Panc1 (cell line): ENCODE measurements at places on chromosomes 7 and 10. TPM values are rescaled to one million over a fixed set of nuclear protein-coding genes. Genes with fewer than 3 reads are reported as not detected.

The PIP gene
- total RNA-seq = not detected

The ATOH7 gene
- total RNA-seq = 0.28 TPM

The PLPP4 gene
- 0.18 TPM for total RNA-seq

The ACBD7 gene
- 1.8 TPM for total RNA-seq

The TRIM73 gene
- 4.1 TPM for total RNA-seq

The POP7 gene
- 52.3 TPM for total RNA-seq

The RAPGEF5 gene
- total RNA-seq = 1.4 TPM

The PNLIP gene
- total RNA-seq = 1.5 TPM

GRCh38 chr7:74617180-74617744 is 40.3 kb upstream of the GTF2I start:
- peaks cover 23% of the 10 kb centered on the region for H3K4me1 ChIP-seq
- no peak overlapping the region for H3K4me3 ChIP-seq
- no peaks in the 10 kb centered on the region for H3K27me3 ChIP-seq

- H3K4me3 ChIP-seq = no peak overlapping the region
- H3K4me1 ChIP-seq = no peaks in the 10 kb centered on the region
- no peak overlapping the region for H3K27ac ChIP-seq
- no peaks in the 10 kb centered on the region for H3K27me3 ChIP-seq
Measured at GRCh38 chr7:152328234-152328633, 107.6 kb downstream of the KMT2C start.

DNA sequence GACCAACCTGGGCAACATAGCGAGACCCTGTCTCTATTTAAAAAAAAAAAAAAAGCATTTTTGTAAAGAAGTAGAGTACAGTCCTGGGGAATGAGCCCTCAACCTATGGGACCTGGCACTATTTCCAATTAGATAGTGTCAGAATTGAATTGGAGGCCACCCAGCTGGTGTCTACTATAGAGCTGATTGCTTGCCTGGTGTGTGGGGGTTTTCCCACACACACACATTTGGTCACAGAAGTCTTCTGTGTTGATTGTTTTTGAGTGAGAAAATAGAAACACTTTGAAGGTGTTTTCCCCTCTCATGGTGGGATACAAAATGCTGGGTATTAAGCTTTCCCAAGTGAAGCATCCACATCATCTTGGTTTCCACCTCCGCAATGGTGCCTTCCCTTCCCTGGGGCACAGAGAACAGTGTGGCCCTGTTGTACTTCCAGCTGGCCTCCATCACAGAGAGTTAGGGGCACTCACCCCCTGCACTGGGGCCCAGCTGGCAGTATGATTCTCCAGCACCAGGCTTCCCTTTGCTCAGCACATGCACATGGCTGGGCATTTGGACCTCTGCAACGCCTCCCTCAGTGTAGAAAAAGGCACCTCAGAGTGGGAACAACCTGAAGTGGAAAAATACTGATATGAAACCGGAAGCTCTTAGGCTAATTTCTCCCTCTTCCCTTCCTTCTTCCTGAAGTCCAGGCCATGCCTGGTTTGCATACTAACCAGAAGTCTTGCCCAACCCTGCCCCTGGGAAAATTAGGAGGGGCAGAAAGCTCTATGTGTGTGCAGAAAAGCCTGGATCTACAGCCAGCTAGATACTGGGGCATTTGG is 10.7 kb upstream of the NFKB2 start:
- H3K4me3 ChIP-seq = no peak overlapping the region
- H3K27ac ChIP-seq = no peak overlapping the region
- no peak for DNase-seq

DNA sequence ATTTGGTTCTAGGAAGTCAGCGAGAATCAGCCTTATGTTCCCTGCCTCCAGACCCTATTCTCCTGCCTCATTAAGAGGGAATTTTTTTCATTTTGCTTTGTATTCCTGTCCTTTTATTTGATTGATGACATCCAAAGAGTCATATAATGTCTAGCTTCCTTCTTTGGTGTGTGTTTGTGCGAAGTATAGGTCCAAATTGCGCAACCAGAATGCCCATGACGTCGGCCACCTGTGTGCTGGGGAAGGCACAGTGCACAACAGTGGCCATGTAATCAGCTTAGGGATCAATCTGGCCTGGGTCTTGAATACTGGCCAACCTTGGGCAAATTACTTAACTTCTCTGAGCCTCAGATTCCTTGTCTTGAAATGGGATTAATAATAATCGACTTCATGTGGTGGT is 206.2 kb downstream of the VTI1A start:
- H3K27ac ChIP-seq = no peak overlapping the region
- H3K4me1 ChIP-seq = no peaks in the 10 kb centered on the region; the same call in 1 of the 2 replicates
- H3K27me3 ChIP-seq = no peaks in the 10 kb centered on the region
- H3K4me3 ChIP-seq = no peak overlapping the region
- no peaks in the 10 kb centered on the region for H3K36me3 ChIP-seq

DNA sequence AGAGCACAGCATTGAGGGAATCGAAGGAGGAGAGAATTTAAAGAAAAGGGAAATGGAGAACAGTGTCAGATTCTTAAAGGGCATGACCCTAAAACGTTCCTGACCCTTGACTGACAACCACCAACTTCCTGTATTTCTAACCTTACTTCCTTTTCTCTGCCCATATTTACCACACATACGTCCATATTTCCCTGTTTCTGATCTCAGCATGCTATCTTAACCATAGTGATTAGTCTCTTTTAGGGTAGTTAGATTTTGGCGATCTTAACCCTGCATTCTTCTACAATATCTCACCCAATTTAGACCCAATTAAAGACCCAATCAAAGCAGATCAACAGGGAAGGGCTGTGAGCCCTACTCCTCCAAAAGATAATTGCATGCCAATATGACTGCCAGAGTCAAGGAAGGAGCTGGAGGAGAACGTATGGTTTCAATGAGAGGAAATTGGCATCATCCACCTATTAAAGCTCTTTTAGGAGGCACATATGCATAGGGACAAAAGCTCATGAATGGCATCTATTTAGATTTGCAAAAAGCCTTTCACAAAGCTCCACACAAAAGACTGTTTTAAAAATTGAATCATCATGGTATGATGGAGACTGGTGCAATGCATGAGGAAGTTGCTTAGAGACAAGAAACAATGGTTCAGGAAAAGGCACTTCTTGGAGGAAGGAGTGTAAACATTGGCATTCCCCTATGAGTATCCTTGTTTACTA is 49.0 kb upstream of the ARHGAP12 start:
- no peaks in the 10 kb centered on the region for H3K27me3 ChIP-seq
- H3K4me1 ChIP-seq = no peaks in the 10 kb centered on the region
- H3K27ac ChIP-seq = no peak overlapping the region

DNA sequence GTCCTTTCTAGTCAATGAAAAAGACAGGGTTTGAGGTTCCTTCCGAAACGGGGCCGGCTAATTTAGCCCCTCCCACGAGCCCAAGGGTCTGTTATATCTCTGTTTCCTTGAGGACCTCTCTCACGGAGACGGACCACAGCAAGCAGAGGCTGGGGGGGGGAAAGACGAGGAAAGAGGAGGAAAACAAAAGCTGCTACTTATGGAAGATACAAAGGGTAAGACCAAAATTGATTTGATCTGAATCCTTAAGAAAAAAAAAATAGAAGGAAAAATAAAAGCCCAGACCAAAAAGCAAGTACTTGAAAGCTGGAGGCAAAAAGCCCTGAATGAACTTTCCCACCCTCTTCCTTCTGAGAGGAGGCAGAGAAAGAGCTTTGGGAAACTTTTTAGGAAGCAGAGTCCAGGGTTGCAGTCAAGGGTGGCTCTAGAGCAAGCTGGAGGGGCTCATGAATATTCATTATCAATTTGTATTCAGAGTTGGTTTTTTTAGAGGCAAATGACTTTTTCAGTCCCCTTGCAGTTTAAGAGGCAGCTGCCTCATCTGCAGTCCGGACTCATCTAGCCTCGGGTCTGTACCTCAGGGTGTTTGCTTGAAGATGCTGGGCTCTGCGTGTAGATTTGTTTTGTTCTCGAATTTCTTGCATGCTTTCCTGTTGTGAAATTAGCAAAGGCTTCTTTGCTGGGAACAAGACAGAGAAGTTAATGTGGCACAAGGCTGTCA is at the start of gene ENTPD1:
Gene ENTPD1 (plus strand): TSS at position 123 of the 721 bp plus-strand sequence. CDS start 77 bp downstream, at position 200.
- no peak for DNase-seq
- H3K4me1 ChIP-seq = no peaks in the 10 kb centered on the region
- peak within 1 kb of the TSS; percentile 27; the same call in 1 of the 2 replicates for H3K4me3 ChIP-seq
- H3K27me3 ChIP-seq = peaks cover 12% of the 10 kb centered on the region
- H3K36me3 ChIP-seq = no peaks in the 10 kb centered on the region

DNA sequence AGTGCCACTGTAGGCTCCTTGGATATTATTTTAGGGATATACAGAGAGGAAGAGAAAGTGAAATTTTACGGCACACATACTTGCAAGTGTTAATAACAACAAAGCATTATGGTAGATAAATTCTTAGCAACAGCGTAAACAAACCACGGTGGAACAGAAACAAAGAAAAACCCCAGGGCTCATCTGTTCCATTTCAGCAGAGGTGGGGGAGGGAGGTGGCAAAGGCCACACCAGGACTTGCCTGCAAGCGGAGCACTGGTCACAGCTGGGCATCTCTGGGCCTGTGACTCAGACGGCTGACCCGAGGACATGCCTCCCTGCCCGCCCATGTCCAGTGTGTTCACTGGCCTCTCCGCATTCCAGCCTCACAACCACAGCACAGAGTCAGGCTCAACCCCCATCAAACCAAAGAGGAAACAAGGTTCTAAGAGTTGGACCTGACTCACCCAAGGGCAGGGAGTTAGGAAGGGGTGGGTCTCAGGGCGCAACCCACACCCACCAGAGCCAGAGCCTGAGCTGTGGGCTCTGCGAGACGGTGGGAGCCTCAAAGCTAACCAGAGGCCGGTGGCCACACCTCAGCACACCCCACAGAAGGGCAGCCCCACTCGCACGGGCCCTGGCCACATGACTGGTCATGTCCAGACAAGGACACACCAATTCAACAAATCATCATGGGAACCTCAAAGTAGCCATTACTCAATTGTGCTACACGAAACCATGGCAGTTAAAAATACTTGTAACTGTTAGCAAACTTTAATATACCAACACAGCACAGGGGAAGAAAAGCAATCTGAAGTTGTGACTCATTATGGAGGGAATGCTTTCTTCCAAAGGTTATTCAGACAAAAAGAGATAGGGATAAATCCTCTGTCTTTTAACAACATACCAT is 10.7 kb downstream of the ESYT2 start:
- H3K4me1 ChIP-seq = peaks cover 80% of the 10 kb centered on the region
- H3K4me3 ChIP-seq = peak overlapping the region; percentile 56
- H3K27ac ChIP-seq = peak overlapping the region; percentile 99
- H3K36me3 ChIP-seq = no peaks in the 10 kb centered on the region

- no peaks in the 10 kb centered on the region for H3K27me3 ChIP-seq
- DNase-seq = no peak
- no peaks in the 10 kb centered on the region for H3K4me1 ChIP-seq
- no peak overlapping the region for H3K27ac ChIP-seq
- H3K4me3 ChIP-seq = no peak overlapping the region
Measured at GRCh38 chr7:34155220-34155908, 250.0 kb downstream of the BMPER start.

DNA sequence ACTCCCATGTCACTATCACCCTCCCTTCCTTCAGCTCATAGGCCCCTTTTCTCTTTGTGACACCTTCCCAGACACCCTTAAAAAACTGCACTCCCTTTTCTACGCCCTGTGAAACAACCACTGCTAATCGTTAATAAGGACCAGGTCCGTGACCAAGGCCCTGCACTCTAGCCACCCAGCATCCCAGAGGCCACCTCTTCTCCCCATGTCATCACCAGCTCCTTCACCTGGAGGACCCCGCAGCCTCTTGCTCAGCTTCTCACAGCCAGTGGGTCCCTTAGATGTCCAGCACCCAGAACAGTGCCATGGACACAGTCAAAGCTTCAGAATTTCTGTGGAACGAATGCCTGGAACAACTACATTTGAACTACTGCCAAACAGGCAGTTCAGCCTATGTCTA is 2.3 kb downstream of the PARD3 start:
- H3K4me3 ChIP-seq = no peak overlapping the region; the same call in 1 of the 2 replicates
- peaks cover 29% of the 10 kb centered on the region for H3K4me1 ChIP-seq
- no peaks in the 10 kb centered on the region for H3K27me3 ChIP-seq
- no peak for DNase-seq
- H3K27ac ChIP-seq = no peak overlapping the region
- no peaks in the 10 kb centered on the region; the same call in 1 of the 2 replicates for H3K36me3 ChIP-seq

GRCh38 chr7:96299496-96299895 is 22.4 kb downstream of the SLC25A13 start:
- no peaks in the 10 kb centered on the region; the same call in 1 of the 2 replicates for H3K36me3 ChIP-seq
- no peak for DNase-seq
- no peak overlapping the region for H3K4me3 ChIP-seq
- H3K27me3 ChIP-seq = no peaks in the 10 kb centered on the region

DNA sequence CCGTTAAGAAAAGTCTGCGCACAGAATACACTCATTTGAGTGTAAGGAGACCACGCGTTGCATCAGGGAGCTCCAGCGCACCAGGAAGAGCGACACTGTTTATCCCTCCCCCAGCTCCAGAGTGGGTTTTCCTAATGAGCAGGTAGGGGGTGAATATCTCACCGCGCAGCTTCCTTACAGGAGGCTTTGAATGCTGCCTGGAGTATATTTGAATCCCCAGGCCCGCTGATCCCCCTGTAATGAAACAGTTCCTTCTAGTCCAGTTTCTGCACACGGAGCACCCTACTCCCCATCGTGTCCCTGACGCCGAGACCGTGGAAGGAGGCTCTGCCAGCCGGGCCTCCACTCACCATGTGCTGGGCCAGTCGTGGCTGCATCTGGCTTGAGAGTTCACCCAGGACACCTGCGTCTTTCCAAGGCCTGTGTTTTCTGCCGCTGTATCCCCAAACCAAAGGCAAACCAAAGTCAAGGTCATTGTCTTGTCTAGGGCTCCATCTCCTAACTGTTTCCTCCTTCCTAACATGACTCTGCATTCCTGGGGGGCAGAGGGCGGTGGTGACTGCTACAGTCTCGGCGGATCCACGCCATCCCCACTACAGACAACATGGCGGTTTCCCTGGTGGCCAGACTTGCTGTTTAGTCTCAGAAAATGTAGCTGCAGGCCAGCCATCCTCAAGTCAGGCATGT is 167.8 kb downstream of the USP6NL start:
- DNase-seq = no peak
- no peak overlapping the region for H3K27ac ChIP-seq
- H3K27me3 ChIP-seq = no peaks in the 10 kb centered on the region
- H3K4me1 ChIP-seq = no peaks in the 10 kb centered on the region
- no peaks in the 10 kb centered on the region for H3K36me3 ChIP-seq

DNA sequence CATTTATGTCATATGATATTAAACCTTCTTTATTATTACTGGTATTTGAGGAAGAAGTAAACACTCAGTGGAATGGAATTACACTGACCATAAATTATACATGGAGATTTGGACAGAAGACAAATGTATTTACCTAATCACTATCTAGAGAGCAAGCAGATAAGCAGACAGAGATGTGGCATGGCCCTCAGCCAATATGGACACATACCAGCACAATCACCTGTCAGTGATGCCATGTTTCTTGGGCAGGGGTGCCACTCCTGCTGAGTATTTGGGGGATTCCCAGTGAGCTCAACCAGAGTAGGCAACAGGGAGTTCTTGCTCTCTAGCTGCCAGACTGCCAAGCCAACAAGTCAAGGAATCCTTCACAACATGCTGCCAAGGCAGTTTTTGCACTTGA is 866.3 kb upstream of the LRRN3 start:
- DNase-seq = no peak
- H3K4me1 ChIP-seq = no peaks in the 10 kb centered on the region
- no peaks in the 10 kb centered on the region for H3K36me3 ChIP-seq
- H3K27me3 ChIP-seq = no peaks in the 10 kb centered on the region
